ENCODE measurements at places on chromosomes 2 and 18.

DNA sequence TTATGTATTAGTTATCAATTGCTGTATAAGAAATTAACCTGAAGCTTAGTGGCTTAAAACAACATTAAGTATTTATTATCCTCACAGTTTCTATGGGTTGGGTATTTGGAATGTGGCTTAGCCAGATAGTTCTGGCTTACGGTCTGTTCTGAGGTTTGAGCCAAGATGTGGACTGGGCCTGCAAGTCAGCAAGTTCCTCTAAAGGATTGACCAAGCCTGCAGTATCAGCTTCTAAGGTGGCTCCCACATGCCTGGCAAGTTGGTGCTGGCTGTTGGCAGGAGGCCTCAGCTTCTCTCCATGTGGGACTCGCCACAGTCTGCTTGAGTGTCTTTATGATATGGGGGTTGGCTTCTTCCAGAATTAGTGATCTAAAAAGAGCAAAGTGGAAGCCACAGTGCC, 45.0 kb upstream of the TCF4 start:
- no peak for DNase-seq

- no peak for DNase-seq
Observed at GRCh38 chr2:56460508-56460907, 276.7 kb downstream of the CCDC85A start.

GRCh38 chr2:68849579-68850030, 21.6 kb downstream of the BMP10 start:
- DNase-seq, result no peak

GRCh38 chr18:7676253-7676873, 109.2 kb downstream of the PTPRM start:
- no peak for DNase-seq

DNA sequence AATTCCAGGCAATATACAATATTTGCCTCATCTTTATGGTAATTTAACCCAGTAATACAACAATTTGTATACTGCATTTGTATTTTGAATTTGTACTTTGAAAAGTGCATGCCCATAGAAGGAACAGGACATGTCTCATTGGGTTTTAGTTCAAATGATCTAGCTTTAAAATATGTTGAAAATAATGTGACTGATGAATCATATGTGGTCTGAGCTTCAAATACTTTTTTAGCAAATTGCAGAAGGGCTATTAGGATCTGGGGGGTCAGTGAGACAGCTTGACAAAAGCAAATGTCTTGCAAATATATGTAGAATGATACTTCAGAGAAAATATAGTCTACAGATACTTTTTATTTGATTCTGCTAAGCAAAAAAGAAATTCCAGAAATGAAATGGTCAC, 248.9 kb downstream of the DCC start:
- DNase-seq, result no peak

DNA sequence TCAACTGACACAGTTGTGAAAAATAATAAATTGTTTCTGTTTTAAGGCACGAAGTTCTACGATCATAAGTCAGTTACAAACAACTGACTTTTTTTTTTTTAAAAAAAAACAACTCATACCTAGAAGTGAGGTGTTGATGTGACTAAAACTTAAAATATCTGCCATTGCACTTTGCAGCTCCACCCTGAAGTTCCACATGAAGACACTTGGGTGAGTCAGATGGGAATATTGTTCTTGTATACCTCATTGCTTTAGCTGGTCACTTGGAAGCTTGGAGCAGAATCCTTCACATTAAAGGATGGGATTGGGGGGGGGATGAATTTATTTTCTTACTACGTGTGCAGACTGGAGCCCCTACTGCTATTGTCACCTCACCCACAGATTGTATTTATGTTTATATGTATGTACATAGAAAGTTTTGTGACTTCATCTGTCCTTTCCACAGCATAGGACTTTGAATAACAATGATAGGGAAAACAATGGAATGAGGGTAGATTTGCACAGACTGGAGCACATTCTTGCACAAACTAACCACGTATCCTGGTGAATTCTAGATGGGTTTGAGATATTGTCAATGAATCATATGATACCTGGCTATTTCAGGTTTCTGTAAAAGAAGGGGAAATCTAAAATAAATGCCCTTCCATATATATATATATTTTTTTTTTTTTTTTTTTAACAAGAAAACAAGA, 57.9 kb upstream of the ARHGAP15 start:
- no peak for DNase-seq

- DNase-seq, result no peak
Observed at GRCh38 chr2:99812426-99812825, 322.6 kb upstream of the REV1 start.

DNA sequence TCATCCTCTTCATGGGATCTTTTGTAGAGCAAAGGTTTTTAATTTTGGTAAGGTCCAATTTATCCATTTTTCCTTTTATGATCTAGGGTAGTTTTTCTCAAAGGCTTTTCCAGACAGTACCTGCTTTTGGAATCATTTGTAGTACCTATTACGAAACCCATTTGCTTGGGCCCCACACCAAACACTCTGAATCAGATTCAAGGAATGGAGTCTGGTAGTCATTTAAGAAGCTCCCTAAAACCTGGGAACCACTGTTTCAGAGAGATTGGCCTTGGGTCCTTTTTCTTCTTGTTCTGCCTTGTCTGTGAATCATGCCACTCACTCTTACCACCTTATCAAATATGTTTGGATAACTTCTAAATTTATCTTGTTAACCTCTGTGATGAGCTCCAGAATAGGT, 40.3 kb downstream of the OSBPL6 start:
- no peak for DNase-seq

GRCh38 chr18:59024829-59025228, 114.9 kb upstream of the SEC11C start:
- DNase-seq, result no peak

- DNase-seq, result no peak
Observed at GRCh38 chr2:21228041-21228895, 104.5 kb downstream of the TDRD15 start.

DNA sequence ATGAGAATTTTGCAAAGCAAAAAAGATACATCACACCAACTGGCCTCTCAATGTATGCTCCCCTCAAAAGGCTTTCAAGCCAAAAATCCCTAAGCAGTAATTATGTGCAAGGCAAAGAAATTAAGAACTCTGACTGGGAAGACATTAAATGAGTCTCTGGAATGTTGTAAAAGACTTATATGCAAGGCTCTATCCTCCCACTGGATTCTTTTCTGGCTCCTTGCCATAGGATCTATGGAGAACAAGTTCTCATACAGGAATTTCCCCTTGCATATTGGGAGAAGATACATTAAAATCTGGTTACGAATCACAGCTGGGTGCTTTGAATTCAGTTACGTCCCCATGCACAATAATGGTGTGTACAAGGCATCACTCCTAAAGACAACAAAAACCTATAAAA, 73.4 kb upstream of the ATL2 start:
- DNase-seq, result no peak

DNA sequence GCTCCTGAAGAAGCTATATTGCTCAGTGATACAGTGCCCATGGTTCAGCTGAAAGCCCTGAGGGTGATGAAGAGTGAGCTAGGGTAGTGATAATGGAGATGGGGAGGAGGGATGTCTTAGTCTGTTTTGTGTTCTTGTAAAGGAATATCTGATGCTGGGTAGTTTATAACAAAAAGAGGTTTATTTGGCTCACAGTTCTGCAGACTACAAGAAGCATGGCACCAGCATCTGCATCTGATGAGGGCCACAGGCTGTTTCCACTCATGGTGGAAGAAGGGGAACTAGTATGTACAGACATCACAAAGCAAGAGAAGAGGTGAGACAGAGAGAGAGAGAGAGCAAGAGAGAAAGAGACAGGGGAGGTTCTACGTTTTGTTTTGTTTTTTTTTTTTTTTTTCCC, 417.3 kb upstream of the TRIB2 start:
- DNase-seq, result no peak

GRCh38 chr2:39448169-39448502, 11.1 kb upstream of the MAP4K3 start:
- DNase-seq, result no peak

- peak; percentile 73 for DNase-seq
Observed at GRCh38 chr18:49656073-49656692, 94.3 kb downstream of the LIPG start.

DNA sequence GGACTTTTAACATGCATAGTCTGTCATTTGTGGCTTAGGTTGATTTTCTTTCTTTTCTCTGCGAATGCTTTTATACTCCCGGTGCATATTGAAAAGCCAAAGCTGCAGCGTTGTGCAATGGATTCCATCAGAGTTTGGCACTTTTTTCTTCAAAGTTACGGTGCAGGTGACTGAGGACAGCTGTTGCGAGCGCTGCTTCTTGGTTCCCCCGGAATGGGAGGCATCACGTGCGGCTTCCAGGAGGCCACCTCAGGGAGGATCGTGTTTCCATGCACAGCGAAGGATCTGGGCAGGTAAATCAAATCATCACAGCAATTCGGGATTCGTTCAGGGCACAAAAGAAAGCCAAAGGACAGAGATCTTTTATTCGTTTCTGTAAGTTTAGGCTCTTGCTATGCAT, 109.6 kb upstream of the ALKAL2 start:
- DNase-seq, result no peak

DNA sequence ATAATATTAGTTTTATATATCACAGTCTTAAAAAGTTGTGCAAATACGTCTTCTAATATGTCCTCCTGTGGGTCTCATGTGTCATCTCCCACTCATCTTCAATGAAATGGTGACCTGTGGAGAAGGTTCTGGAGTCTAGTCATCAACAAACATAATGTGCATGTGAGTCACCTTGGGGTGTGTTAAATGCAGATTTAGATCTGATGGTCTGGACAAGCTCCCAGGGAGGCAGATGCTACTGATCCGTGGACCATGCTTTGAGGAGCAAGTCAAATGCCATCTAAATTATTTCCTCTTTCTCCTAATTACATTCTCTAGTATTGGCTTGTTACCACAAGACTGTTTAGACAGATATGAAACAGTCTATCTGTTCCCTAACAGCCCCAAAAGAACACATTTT, 210.9 kb downstream of the CD226 start:
- no peak for DNase-seq

GRCh38 chr2:231212329-231212845, 14.0 kb downstream of the ARMC9 start:
- no peak for DNase-seq

- DNase-seq, result no peak
Observed at GRCh38 chr18:49743117-49743567, 70.2 kb downstream of the ACAA2 start.

DNA sequence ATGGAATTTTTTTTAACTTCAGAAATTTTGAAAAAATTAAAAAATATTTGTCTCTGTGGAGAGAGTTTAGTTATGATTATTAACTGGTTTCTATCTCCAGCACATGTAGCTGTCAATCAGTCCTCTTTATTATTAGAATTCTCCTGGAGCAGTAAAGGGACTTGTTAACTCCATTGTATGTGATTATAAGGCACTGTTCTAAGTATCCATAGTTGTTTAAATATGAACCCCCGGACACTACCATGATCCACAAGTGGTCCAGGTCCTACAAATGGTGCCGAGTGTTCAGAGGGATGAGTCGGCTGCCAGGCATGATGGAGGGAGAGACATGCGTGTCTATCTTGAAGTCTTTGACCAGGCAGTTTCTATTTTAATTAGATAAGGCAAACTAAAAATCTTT, 492 bp downstream of the CHRNA1 start:
- DNase-seq, result no peak

GRCh38 chr2:241672243-241673188, 14.1 kb downstream of the DTYMK start:
- no peak for DNase-seq

DNA sequence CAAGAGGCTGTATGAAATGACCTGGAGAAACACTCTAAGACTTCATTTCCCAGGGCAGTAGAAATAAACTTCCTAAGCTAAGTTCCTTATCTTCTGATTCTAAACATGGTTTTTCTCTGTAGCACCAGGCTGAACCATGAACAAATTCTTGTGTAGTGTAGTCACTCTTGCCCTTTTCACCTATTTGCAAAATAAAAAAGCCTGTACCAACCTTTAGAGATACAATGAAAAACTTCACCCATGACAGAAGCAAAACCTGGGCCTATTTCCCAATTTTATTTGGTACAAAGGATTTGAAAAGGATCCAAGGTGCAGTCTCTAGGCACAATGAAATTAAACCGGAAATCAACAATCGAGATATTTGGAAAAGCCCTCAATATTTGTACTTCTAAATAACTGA, 43.6 kb downstream of the POLR1A start:
- no peak for DNase-seq

DNA sequence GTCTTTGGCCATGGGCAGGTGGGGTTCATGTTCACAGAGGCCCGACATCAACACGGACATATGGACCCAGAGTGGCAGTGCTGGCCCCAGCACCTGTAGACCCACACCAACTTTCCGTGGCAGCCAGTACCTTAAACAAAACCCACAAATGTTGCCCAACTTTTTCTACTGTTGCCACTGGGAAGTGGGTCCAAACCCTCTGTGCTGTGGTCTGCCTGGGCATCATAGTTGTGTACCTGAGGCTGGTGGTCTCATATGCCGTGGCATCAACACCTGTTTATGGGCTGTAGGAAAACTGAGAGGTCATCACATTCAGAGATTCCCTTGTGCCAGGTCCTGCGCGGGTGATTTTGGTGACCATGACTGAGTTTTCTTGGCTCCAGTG, 79.9 kb downstream of the SH3RF3 start:
- DNase-seq, result no peak

- DNase-seq, result no peak
Observed at GRCh38 chr2:49404108-49404507, 249.8 kb upstream of the FSHR start.

DNA sequence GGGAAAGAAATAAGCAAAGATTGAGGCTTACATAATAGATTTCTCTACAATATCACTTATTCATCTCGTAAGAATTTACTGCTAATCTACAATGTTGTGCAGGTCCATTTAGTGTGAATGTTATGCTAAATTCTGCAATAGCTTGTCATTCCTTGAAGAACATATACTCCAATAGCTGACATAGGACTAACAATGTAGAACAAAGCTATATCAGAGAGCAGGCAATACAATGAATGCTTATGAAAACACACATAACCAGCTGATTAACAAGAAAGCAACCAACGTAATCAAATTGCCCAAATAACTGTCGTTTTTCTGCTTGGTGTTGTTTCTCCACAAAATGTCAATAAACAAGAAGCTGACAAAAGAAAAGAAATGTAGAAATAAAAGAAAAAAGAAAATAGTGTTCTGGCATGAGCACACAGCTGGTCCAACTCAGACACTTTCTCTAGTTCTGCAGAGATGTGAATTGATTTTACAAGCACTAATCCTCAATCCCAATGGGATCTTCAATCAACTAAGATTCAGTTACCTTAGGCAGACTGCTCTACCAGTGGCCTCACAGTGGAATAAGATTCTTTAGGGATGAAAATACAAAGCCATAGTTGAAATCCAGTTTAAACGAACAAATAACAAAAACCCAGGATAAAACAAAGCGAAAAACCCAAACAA, 1024.7 kb upstream of the PIK3C3 start:
- DNase-seq, result no peak

DNA sequence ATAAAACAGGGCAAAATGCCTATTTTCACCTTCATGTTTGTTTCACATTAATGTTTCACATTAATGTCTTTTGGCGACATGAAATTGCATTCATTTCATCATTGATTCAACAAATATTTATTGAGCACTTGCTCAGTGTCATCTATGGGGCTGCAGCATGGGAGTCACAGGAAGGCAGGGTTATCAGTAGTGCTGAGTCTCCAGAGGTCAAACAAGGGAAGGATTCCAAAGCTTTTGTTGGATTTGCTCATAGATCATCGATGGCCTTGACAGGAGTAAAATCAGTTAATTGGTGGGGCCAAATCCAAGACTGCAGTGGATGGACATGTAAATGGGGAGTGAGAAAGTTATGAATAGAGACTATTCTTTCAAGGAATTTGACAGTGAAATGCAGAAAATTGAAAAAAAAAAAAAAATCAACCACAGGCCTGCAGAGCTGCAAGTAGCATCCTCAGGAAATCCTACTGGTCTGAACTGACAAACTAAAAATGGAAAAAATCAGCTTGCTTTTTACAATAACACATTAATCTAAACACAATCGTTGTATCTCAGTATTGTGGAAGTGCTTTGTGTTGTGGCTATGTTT, 1290.8 kb downstream of the DPP10 start:
- no peak for DNase-seq

Measured in SW480 (cell line).